ENCODE measurements at places on chromosomes 1 and 21.
A peak's percentile ranks its signal among the peaks of the same experiment; 100 is the strongest.

DNA sequence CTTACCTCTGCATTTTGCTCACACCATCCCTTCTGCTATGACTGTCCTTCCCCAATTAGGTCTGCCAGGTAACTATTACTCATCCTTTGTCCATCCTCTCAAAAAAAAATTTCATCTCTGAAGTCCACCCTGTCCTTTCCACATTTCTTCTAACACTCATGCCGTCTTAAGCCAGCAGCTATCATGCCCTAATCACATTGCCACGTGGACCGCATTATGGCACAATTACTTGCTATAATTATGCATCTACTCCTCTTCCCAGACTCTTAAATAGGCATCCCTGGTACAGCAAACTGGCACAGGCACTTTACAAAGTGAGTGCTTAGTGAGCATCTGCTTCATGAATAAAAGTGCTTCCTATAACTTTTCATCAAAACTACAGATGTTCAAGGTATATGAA, 295.4 kb upstream of the ESRRG start:
- DNase-seq: no peak

DNA sequence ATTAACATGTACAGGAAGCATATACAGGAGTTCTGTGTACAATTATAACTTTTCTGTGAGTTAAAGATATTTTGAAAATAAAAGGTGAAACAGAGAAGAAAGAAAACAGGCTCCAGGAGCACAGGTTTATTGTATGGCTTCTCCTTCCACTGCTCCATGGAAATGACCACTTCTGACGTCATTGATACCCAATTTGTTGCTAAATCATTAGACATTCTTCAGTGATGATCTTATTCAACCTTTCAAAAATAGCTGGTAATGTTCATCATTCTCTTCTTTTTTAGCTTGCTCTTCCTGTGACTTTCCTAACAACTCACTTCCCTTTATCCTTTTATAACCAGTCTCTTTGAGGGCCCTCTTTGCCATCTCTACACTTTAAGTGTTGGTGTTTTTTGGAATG, 77.8 kb downstream of the KCNK2 start:
- DNase-seq: no peak

GRCh38 chr21:41153443-41153842, 14.5 kb upstream of the BACE2 start:
- no peak for DNase-seq

DNA sequence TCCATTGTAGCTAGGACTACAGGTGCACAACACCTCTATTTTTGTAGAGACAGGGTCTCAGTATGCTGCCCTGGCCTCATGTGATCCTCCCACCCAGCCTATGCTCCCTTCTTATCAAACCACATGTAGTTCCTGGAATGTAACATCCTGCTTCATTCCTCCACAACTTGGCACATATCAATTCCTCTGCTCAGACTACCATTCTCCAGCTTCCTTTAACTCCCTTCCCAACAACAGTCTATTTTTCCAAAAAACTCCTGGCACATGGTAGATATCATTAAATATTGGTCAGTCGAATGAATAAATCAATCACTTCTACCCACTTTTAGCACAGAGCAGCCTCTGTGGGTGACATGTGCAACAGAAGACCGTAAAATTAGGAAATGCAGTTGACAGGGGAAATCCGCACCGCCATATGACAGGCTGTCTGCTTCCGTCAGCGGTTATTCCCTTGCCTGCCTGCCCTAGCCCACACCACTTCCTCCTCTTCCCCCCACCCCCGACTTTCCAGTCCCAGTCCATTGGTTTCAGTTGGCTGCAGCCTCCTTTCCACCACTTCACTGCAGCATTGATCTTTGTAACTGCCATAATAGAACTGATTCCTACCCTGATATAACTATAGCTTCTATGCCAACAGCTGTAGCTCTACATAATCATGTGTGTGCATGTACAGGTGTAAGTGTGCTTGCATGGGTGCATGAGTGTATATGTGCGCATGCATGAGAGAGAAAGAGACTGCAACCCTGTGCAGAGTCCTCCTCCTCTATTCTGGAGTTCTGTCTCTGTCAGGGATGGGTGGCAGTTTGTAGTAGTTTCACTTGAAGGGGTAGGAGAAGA, 6.8 kb upstream of the AKR1A1 start:
- peak; percentile 64 for DNase-seq

DNA sequence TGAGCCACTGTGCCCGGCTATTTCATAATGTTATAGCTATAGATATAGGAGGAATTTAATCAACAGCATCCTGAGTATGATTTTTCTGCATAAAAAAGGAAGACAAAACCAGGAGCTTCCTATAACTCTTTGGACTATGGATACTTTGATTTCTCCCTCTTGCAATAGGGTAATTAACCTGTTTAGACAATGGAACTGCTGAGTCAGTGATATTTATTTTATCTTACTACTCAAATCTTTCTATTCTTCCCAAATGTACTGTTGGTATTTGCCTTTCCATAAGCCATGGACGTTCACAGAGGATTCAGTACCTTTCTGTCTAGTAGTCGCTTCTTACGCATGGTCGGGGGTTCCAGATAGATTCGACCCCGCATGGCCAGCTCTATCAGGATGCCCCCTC, 33.6 kb downstream of the GOLPH3L start:
- no peak for DNase-seq

GRCh38 chr1:184212649-184213314, 161.3 kb downstream of the TSEN15 start:
- no peak for DNase-seq

- no peak for DNase-seq
Measured at GRCh38 chr1:63987014-63987627, 213.3 kb downstream of the ROR1 start.

GRCh38 chr1:50424045-50424883, 1.0 kb upstream of the DMRTA2 start:
- DNase-seq: peak; percentile 37

DNA sequence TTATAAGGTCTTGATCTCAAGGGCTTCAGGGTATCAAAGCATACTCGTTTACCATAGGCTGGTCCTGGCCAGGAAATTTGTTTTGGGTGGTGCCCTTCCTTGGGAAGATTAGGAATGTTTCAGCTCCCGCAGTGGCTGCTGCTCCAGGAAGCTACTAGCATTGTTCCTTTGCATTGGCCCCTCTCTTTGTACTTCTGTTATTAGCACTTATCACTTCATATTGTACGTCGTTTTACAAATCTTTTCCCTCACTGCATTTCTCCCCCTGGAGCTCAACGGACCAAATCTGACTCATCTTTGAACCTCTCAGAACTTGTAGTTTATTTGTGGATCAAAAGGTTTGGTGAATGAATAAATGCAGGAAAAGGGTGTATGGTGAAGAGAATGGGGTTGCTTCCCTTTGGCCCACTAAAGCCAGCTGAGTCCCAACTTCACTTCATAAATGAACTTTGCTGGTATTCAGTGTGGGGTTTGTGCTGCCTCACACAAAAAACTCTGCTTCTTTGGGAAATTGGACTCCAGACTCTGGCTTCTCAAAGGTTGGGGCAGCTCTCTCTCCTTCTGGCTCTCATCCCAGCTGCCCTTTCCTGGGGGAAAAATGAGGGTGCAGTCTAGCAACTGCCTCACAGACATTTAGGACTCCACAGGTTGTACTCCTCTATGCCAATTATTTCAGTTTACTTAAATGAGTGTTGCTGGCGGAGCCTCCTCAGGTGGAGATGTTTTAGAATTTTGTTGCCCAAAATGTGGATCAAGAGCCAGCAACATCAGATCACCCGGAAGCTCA, 5.9 kb downstream of the GNAT2 start:
- DNase-seq: no peak

GRCh38 chr1:238404921-238405320, 514.2 kb upstream of the ZP4 start:
- no peak for DNase-seq

DNA sequence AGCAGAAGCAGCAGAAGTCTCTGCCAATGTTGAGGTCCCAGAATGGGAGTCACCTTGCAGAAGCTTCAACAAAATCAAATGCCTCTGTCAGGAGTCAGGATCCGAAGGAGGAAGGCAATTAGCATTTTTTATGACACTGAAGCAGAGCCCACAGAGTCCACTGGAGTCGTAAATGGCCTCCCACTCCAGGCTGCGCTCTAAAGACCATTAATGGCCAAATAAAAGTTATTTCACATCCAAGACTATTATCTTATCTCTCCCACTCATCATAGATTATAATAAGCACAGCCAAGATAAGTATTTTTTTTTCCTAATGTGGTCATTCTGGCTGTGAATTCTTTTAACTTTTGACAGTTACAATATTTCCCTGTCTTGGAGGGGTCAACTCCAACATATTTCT, 191.1 kb upstream of the C8B start:
- DNase-seq: no peak

- peak; percentile 74 for DNase-seq
Measured at GRCh38 chr1:115194506-115194905, 105.2 kb upstream of the TSPAN2 start.

Measured in lung (tissue), 17 donors.